ENCODE measurements at places on chromosomes 5 and 9.

DNA sequence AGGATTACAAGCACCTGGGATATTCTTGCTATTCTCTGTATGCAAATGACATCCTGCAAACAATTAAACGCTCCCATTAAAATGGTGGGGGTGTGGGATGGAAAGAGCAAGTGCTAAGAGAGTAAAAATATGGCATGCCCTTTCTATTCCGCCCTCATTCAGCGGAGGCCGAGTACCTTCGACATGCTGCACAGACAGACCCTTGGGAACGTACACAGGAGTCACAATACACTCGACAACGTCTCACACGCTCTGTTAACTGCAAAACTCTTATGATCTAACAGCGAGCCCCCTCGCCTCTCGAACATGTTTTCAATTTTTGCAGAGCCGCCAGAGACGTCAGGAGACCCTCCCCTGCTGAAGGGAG is 322.2 kb downstream of the CEMIP2 start:
- DNase-seq = no peak

- no peak for DNase-seq
These were observed 12.0 kb downstream of the PSD2 start for GRCh38 chr5:139807647-139808030.

DNA sequence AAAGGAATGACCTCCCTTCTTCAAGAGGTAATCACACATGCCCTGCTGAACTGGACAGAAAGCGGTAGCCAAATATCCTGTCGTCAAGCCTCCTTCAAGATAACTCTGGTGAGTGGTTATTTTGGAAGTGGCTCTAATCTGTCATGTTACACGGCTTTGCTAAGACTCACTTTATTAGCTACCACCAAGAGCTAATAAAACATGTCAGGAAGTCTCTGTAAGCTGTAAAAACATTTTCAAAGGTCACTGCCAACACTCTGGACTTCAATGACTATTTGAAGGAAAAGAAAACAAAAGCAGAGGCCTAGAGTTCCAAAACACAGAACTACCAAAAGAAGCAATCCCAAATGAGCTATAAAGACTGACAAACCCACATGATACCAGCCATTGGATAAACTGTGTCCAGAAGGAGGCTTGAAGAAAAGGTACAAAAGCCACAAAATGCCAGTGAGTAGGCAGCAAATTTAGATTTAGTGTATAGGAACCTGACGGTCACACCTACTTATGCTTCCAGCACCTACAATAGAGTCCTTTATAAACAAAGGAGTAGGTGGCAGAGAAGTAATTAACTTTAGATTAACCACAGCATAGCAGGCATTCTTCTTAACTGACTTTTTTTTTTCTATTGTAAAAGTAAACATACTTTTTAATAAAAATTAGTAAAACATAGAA is 97.3 kb upstream of the EQTN start:
- no peak for DNase-seq

GRCh38 chr5:152593388-152593787 is 188.3 kb upstream of the NMUR2 start:
- DNase-seq = no peak

DNA sequence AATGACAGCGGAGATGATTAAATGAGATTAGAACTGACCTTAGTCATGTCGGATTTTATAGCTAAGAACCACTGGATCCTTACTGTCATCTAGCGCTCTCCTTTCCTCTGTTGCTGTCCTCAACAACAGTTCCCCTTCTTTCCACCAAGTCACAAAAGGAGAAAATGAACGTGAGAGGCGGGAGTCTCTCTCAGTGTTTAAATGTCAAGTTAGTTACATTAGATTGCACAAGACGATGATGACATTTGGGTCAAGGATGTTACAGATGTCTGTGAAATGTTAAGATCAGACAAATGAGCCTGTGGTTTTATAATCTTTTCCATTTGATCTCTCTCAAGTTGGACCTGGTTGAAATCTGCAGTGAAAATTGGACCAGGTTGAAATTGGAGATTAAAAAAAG is 53.5 kb downstream of the FBXO38 start:
- DNase-seq = no peak

GRCh38 chr5:62685221-62685620 is 106.6 kb downstream of the LRRC70 start:
- no peak for DNase-seq

DNA sequence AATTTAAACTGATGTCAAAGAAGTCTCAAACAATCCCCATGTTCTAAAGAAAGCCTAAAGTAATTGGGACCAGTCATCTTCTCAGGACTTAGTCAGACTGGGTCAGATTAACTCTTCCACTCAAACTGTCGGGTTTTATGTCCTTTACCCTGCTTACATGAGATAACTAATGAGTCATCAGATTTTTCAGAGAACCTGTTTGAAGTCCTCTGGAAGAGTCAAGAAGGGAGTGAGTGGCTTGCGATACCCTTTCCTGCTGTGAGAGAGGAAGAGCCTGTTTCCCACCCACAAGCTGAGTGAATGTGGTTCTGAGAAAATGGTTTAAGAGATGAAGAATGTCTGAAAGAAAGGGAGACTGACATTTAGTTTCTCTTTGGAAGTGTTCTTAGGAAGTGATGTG is 1866.7 kb upstream of the C9orf72 start:
- no peak for DNase-seq

- DNase-seq = no peak
These were observed 91.1 kb upstream of the FBN2 start for GRCh38 chr5:128629157-128629556.

GRCh38 chr9:121906074-121906870 is 186.8 kb downstream of the TTLL11 start:
- no peak for DNase-seq

DNA sequence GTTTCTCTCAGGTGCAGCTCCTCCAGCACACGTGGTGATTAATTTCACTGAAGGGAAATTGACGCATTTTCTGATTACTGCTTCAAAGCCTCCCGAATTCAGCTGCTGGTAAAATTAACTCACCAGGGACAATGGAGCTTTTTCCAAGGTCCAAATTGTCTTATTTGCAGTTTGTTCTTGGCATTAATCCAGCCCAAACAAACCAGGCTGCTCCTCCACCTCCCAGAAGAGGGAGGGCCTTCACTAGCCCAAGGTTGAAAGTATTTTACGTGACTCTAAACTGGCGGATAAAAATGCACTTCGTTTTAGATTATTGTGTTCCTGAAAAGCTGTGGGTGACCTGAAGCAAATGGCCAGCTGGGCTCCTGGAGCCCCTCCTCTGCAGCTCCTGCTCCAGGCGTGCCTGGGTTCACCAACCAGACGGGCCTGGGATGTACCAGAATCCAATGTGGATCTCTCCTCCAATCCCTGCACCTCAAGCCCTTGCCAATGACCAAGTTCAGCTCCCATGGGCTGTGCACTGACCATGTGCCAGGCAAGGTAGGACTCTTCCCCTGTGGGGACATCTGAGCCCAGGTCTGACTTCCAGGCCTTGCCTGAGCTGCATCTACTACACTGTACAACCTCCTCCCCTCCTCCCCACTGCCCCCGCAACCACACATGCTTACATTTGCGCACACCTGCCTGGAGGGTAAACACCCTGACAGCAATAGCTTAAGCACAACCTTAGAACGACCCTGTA is 193.4 kb downstream of the CDK5RAP2 start:
- peak; percentile 93 for DNase-seq

DNA sequence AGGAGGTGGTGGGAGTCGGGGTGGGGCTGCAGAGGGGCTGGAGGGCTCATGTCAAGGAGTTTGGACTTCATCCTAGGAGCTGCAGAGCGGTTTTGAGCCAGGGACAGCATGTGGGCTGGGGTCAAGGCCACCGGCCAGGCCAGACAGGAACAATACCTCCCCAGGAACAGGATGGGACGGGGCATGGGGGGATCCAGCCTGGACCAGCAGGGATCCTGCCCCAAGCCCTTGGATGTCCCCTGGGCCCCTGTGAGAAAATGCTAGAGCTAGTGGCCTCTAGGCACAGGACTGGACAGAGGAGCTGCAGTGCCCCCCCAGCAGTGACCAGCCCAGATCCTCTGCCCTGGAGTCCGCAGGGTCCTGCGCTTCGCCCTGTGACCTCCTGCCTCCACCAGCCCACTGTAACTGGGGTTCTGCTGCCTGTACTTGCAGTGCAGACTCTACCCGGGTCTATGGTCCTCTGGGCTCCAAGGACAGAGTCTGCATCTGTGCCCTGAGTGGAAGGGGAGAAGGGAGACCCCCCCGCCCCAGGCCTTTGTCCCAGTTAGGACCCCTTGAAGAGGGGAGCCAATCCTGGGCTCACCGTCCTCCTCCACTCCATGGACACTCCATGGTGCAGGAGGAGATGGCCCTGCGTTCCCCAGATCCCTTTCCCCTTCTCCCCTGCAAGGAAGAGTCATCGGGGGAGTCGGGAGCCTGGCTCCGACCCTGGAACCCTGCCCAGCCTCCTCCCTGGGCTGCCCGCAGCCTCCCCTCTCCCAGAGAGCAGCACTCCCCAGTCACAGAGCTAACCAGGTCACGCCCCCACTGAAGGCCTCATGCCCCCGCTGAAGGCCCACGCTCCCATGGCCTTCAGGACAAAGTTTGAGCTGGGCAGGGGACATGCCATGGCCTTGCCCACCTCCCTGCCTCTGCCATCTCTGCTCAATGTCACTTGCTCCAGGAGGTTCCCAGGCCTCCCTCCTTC is 3.0 kb upstream of the MXD3 start:
- DNase-seq = no peak

- no peak for DNase-seq
These were observed 30.0 kb downstream of the TRIM32 start for GRCh38 chr9:116717150-116717549.

DNA sequence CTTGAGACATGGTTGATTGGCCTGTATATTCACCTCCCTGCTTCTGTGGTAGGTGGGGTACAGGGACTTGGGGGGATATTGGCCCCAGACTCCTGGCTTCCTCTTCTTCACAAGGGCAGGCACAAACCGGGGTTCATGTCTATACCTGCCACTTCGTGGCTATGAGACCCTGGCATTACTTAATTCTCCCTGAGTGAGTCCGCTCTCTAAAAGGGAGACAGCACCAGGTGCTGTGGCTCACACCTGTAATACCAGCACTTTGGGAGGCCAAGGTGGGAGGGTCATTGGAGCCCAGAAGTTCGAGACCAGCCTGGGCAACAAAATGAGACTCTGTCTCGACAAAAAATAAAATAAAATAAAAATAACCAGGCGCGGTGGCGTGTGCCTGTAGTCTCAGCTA is 178.5 kb downstream of the GABBR2 start:
- DNase-seq = no peak

DNA sequence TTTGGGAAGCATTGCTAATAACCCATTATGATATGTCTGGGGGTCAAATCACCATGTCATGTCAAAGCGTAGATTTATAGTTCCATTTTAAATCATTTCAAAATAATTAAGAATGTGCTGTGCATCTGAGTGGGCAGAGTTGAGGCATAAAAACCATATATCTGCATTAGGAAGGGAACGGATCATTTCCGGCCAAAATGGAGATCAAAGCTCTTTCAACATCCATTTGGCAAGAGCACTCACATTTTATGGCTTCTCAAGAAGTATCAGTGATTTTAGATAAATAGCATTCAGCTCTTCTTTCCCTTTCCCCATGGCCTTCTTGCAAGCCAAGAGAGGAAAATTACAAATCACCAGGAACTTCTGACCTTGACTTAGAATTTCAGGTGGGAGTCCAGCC is 89.9 kb downstream of the HSPA4 start:
- DNase-seq = no peak

GRCh38 chr9:90774682-90775081 is 26.9 kb upstream of the SYK start:
- DNase-seq = no peak

- DNase-seq = no peak
These were observed 772.7 kb downstream of the PRELID2 start for GRCh38 chr5:145062280-145063062.

GRCh38 chr9:4540425-4540824 is 50.2 kb downstream of the SLC1A1 start:
- DNase-seq = no peak

- DNase-seq = no peak
These were observed 7.1 kb downstream of the ANP32B start for GRCh38 chr9:97990259-97990658.

DNA sequence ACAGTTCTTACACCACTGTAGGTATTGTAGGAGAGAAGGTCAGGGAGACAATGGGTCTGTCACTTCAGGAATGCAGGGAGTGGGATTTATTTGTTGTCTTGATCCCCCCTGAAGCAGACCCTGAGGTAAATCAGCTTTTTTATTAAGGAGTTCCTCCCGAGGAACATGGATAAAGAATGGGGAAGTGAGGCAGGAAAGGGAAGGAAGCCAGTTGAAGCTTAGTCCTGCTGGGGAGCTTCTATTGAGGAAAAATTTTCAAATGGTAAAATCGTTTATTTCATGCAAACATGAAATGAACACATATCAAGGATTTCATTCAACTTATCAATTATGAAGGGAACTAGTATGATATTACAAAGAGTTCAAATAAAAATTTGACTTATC is 318.6 kb upstream of the PIK3R1 start:
- no peak for DNase-seq

DNA sequence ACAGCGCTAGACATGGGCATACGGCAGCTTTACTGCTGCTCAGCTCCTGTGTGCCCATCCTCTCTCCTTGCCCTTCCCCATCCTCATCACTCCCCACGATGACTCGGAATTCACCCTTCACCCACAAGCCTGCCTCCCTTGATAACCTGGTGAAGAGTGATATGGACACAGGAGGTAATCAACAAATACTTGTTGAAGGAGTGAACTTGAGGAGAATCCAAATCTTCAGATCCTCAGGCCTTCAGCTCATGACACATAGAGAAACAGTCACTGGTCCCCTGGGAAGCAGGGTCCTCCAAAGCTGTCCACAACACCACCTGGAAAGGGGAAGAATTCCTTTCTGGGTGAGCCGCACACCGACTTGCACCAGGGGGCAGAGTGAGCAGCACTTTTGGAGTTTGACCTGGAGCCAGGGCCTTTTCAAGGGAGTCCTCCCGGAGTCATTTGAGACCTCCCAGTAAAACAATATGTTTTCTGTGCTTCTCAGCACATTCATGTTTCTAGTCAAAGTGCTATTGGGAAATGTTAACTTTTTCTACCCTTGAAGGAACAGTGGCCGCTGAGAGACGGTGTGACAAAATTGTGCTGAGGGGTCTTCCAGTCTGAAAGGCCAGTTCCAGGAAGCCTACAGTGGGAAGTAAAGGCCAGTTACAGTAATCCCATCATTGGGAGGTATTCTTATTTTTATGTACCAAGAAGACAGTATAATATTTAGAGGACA is 332.3 kb downstream of the CWC27 start:
- peak; percentile 20 for DNase-seq

- no peak for DNase-seq
These were observed 146.5 kb downstream of the PPP2R2B start for GRCh38 chr5:146731909-146732659.

GRCh38 chr5:91419571-91420537 is 36.7 kb upstream of the ARRDC3 start:
- DNase-seq = no peak

DNA sequence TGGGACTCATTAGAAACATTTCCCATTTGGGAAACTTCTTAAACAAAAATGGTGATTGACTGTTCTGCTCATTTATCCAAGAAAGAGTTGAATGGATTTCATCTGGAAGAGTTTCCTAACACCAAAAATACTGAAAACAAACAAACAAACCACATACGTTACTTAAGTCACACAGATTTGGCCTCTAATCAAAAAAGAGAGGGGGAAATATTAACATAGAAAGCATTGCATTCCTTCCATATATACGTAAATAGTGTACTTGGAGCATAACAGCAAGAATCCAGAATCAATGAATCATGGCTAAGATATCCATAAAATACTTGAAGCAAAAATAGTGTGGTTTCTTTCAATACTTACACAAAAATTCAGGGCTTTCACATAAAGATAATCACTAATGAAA is 189.8 kb upstream of the MAP3K1 start:
- no peak for DNase-seq

GRCh38 chr5:74310997-74311930 is 329.3 kb downstream of the ENC1 start:
- DNase-seq = no peak

- DNase-seq = no peak
These were observed 55.4 kb upstream of the PPP3R2 start for GRCh38 chr9:101650142-101650541.

Measured in NCI-H2081 treated with DMSO at 0.1 percent for 48 hours (cell line).